Activated T-helper 1 cell treated with anti-CD3 and anti-CD28 coated beads, Interleukin-2, amount 50 U/mL, for 16 hours (primary cell): ENCODE measurements at places on chromosomes 13 and 19.

DNA sequence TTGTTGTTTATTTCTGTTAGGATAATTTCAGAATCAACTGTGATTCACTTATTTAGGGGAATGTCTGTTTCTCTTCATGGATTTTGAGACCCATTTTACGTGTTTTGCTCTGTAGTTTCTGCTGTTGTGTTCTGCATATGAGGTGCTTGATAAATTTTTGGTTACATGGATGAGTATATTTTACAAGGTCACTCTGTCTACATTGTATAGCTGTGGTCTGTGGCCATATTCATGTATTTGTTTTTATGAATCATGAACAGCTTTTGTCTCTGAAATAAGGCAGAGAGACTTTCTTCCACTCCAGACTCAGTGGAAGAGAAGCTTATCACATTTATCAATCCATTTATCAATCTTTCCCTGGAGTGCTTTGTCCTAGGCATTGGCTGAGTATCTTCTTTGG, 56.6 kb downstream of the PDS5B start:
- DNase-seq = no peak

GRCh38 chr19:17109300-17109699, 33.7 kb downstream of the MYO9B start:
- no peak for DNase-seq

- no peak for DNase-seq
These were observed 16.3 kb downstream of the ZNF91 start for GRCh38 chr19:23378948-23379347.

DNA sequence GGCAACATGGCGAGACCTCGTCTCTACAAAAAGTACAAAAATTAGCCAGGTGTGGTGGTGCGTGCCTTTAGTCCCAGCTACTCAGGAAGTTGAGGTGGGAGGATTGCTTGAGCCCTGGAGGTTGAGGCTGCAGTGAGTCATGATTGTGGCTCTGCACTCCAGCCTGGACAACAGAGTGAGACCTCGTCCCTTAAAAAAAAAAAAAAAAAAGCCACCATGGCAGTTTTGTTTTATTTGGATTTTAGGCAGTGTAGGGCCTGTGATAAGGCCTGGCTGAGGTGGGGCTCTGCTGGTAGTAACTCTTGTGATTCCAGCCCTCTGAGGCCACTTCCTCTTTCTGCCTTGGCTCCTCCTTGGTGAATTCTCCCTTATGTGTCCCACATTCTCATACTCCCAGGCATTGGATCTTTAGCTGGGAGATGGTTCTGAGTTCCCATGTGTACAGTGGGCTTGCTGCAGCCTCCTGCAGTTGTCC, 39.2 kb downstream of the GATAD2A start:
- no peak for DNase-seq

DNA sequence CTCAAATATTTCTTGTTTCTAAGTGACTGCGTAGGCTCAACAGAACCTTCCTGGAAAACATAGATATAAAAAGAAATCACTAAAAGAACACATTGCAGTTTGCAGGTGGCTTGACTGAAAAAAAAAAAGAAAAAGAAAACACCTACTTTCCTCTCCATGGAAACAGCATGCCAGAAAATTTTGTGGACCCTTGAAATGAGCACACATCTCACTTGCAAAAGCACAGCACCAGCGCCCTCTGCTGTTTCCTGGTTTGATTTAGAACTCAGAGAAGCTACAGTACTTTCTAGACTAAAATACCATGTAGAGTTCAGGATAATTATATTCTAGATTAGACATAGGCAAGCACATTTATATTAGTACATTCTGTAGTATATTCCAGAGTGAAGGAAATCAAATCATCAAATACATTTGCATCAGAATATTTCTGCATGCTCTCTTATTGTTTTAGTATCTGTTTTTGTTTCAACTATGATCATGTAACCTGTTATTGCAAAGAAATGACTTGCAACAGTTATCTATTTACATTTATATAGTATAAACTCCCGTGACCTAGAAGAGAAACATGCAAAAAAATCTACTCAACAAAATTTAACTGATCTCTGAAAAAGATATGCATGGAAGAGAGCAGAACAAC, 22.3 kb upstream of the XPO4 start:
- DNase-seq = peak; percentile 37

- DNase-seq = no peak
These were observed 145.8 kb upstream of the SOX1 start for GRCh38 chr13:111920932-111921705.

DNA sequence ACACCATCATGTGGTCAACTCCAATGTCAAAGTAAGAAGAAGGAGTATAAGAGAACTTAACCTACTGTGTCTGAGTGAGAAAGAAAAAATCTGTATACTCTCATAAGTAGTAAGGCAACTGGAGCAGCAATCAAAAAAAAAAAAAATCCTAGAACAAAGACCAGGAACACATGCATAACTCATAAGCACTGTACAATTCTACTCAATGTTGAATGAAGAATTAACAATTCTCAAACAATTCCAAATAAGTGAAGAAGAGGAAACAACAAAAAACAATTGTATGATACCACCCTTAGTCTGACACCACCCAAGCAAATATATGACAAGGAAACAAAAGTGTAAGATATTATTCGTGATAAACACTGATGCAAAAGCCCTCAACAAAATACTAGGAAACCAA, 24.6 kb downstream of the ZNF160 start:
- DNase-seq = no peak
